CD4-positive, alpha-beta T cell treated with Interleukin-17A for 1 hour (primary cell): ENCODE measurements at places on chromosomes 1 and 21.

- peak; percentile 92 for DNase-seq
These were observed at the start of gene PTPN22 for GRCh38 chr1:113871597-113872113. TSS of gene PTPN22 (minus strand) at chr1:113871712.

- no peak for DNase-seq
These were observed 45.0 kb downstream of the NEK2 start for GRCh38 chr1:211630236-211631081.

GRCh38 chr1:180382326-180383115, 119.9 kb downstream of the ACBD6 start:
- no peak for DNase-seq

DNA sequence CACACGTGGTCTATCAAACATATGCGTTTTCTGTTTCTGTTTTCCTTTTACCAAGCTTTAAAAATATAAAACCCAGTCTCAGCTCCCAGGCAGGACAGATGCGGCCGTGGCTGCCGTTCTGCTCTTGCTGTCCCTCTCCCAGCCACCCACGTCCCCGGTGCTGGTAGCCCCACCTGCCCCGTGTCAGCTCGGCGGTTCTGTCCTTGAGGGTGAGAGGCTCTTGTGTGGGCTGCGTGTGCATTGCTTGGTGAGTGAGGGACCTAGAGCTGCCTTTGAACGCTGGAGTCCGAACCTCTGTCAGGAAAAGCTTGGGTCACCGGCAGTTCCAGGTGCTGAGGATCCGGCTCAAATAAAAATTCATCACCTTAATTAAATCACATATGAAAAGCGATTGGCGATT, 4.4 kb downstream of the RER1 start:
- no peak for DNase-seq
